ENCODE measurements at places on chromosomes 3 and 15.

- peak; percentile 13 for DNase-seq
Measured at GRCh38 chr3:3196148-3196861, 16.8 kb upstream of the CRBN start.

DNA sequence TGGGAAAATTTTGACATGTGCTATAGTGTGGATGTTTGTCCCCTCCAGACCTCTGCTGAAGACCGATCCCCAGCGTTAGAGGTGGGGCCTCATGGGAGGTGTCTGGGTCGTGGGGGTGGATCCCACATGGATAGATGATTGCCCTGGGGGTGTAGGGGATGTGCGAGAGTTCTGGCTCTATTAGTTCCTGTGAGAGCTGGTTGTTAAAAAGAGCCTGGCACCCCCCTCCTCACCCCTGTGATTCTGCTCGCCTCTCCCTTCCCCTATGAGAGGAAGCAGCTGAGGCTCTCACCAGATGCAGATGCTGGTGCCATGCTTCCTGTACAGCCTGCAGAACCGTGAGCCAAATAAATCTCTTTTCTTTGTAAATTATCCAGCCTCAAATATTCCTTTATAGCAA lies 67.4 kb downstream of the ATP10A start:
- no peak for DNase-seq

GRCh38 chr3:10259798-10260197 lies 11.5 kb downstream of the TATDN2 start:
- no peak for DNase-seq

GRCh38 chr3:27317096-27317495 lies 52.1 kb downstream of the NEK10 start:
- DNase-seq: no peak

- DNase-seq: peak; percentile 46
Measured at GRCh38 chr3:98732286-98733052, 30.7 kb upstream of the ST3GAL6 start.

DNA sequence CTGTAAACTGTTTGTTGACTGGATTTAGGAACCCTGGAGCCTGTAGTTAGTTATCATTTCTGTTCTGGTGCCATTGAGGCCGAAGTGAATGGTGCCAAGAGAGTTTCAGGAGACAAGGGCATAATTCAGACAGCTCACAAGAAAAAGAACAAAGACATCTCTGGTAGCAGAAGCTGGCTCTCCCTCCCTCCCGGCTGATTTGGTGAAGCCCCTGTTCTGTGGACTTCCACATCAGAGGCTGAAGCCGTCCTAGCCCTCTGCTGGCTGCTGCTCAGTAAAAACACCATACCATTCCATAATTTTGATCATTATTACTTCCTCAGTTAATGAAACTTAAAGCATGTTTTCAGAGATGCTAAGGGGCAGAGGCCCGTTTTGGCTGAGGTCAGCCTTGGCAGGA lies 381.2 kb upstream of the WNT5A start:
- DNase-seq: no peak

GRCh38 chr15:59396679-59397078 lies 24.0 kb upstream of the MYO1E start:
- no peak for DNase-seq

- DNase-seq: no peak
Measured at GRCh38 chr15:26391567-26392194, 381.2 kb downstream of the GABRB3 start.

DNA sequence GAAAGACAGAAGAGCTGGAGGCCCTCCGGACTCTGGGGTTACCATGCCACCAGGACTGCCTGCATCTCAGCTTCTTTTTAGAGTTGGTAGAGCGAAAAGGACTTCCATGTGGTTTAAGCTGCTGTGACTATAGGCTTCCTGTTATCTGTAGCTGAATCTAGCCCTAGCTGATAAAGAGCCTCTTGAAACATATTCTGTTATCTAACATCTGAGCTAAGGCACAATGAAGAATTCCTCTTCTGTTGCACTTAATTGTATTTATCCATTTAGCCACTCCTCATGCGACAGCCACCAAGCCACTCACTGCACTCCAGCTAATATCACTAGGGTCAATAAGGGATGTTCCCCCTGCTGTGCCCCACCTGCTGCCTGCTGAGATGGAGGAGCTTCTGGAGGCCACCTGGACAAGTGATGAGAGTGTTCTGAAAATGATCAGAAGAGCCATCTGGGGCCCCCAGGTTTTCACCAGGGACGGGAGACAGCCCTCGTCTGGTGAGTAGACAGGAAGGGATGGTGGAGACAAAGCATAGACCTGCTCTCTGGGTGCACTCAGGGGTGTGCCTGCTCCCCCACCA lies 94.6 kb upstream of the PLXNA1 start:
- no peak for DNase-seq

GRCh38 chr15:77636209-77636608 lies 3.5 kb upstream of the LINGO1 start:
- DNase-seq: no peak
